ENCODE measurements at places on chromosomes 2 and 18.
A peak's percentile ranks its signal among the peaks of the same experiment; 100 is the strongest.

DNA sequence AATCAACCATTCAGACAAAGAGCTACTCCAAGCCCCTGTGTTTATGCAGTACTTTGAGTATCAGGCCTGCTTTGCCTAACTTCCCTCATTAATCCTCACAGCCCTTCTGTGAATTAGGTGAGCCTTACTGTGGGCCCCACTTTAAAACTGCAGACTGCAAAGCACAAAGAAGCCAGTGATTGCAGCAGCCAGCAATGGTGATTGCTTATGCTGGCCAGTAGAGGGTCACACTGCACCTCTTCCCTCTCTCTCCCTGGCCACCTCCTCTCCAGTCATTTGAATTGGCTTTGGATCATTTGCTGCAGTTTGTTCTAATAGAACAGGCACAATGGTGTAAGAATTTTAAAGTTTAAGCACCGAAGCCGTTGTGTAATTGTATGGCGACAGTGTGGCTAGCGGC is 229.9 kb downstream of the AGPS start:
- DNase-seq: no peak

DNA sequence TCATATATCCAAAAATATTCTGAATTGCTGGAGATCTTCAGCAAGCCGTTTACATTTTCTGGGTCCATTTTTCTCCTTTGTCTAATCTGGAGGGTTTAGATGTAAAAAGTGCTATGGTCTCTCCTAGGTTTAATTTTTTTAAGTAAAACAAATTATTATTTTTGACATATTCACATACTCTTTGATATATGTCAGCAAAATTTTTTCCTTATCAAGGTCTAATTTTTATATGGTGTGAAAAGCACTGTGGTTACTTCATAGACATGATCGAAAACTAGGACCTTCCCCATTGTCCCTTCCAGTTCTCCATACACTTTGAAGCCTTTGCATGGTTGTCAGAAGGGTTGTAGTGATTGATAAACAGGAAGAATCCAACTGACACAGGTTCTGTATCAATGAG is 168.2 kb downstream of the PLCL1 start:
- DNase-seq: no peak

DNA sequence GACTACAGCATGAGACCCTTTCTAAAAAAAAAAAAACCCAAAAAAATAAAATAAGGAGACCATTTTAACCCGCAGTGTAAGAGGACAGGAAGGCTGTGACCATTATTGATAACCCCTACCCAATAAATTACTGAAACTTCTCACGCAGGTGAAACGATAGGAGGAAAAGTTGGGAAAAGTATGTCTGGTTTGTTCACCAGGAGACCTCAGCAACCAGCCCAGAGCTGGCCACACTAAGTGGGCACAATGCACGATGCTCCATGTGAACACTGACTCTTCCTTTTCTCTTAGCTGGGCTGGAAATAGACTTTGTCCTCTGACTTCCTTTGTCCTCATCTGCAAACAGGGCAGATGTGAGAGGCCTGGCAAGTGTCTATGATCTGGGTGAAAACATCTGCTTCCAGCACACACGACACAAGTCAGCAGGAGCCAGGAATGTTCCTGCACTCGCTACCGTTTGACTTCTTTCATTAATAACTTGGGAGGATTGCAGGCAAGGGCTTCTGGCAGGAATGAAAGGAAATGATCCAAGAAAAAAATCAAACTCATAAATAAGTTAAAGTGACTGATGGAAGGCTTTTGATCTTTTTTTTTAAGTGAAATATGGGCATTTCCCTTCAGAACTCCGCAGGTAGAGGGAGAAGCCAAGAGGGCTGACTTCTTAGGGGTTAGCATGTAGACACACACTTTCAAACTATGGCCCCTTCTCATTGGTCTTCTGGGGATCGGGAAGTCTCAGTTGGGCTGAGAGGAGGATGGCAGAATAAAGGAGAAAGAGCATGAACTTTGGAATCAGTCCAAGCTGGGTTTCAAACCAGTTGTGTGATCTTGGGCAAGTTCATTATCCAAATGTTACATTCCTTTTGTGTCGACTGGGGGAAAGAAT is 137.4 kb upstream of the MYCN start:
- DNase-seq: no peak

DNA sequence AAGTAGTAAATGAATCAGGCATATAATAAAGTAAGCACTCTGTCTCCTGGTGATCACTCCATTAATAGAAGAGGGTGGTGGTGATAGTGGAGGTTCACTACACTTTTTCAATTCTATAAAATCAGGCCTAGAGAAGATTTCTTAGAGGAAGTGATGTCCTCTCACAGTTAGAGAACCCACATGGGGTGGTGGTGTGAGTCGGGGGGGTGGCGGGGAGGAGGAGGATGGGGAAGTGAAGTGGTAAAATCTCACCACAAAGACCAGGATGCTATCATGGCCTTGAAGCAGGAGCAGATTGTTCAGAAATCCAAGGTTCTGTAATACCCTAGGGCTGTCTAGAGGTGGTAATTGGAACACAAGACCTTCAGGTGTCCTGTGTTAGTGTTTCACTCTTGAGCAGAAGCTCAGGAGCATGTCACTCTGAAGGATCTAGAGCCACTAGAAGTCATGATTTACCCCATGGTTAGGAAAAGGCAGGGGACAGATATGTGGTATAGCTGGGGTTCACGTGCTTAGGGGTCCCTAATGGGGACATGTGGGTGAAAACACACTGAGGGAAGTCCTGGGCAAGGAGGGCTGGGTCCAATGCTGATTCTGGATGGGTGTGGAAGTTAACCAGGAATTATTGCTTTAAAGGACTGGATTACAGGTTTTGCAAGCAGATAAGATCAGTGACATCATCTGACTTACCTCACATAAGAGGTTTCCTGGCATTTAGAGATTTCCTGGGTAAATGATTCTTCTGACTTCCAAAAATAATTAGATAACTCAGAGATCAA is 31.0 kb downstream of the RNF125 start:
- DNase-seq: no peak

DNA sequence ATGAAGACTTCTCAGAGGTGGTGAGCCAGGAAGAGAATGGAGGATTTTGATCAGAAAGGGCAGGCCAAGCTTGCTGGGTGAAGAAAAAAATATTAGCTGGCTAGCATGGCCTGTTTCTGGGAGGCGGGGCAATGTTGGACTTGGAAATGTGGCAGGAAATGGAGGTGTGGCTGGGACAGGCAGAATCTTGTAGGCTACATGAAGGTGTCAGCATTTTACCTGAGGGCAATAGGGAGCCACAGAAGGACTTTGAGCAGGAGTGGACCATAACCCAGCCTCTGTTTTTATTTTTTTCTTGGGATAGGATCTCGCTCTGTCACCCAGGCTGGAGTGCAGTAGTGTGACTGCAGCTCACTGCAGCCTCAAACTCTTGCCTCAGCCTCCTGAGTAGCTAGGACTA is 31.7 kb downstream of the EMX1 start:
- DNase-seq: no peak

DNA sequence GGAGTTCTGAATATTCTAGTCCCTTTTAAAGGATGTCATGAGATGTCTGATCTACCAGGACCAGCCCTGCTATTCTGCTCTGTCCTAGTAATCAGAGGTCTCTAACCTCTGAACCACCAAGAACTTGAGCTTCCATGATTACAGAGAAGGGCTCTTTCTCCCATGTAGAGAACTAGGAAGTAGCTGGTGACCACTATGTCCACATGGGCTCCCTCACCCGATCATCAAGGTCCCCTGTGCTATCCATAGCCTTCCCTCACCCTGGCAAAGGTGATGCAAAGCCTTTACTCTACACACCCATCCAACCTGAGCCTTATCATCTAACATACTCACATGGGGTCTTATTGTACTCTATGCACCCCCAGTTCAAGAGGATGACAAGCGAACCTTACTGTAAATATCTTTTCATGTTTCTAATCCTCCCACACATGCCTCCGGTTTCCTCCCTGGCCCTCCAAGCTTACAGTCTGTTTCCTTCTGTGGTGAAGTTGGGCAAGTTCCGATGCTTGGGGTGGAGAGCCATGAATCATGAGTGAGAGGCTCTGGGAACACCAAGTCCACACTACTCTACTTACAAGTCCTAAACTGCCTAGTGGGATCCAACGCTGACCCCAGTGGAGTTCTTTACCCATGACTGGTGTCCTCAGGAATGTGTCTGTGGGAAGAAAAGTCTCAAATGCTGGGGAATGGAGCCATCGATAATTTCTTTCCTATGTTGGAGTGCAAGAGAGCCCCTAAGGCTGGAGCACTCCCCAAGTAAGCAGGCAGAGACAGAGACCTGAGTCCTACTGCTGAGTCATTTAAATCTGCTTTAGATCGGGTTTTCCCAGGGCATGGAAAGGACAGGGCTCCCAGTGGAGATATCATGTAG is 73.3 kb upstream of the KLF7 start:
- peak; percentile 66 for DNase-seq

GRCh38 chr2:65528241-65528574 is 95.8 kb upstream of the SPRED2 start:
- no peak for DNase-seq

DNA sequence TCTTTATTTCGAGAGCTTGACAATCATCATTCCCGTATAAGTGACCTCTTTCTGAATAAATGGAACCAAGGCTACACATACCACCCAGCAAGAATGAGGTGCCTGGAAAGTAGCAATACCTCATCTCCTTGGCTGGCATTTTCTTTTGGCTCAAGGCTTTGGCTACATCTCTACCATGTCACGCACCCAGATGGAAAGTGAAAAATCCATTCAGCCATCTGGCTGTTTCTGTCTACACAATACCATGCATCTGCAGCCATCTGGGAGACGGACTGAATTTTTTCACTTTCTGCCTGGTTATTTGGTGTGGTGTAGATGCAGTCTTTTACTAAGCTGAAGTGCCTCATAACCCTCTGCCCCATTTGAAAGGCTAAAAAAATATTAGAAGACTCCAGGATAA is 566.9 kb downstream of the BCL11A start:
- no peak for DNase-seq

DNA sequence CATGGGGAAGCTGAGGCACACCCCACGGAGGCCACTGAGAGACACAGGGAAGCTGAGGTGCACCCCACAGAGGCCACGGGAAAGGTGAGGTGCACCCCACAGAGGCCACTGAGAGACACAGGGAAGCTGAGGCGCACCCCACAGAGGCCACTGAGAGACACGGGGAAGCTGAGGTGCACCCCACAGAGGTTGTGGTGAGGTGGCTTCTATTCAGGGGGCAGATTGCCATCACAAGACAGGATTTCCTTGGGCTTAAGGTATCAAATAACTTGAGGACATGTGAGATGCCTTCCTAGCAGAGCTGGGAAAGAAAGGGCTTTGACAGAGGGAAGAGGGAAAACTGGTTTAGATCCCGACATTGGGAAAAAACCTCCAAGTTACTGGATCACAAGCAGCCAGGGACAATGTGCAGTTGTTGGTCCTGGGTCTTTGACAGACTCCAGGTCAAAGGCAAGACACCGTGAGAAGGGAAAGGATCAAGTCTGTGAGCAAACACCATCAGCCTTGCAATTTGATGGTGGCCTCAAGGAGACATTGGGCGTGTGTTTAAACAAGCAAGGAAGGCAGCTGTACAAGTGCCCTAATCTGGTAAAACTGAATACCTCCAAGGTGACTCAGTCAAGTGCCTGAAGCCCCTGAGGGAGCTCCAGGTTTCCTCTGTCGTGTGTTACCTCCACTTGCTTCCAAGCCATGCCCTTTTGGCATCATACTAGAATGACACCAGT is 133.2 kb upstream of the EPAS1 start:
- DNase-seq: no peak

GRCh38 chr2:147713349-147713748 is 131.5 kb upstream of the ACVR2A start:
- no peak for DNase-seq

GRCh38 chr18:22165049-22165602 is 4.3 kb upstream of the GATA6 start:
- no peak for DNase-seq

DNA sequence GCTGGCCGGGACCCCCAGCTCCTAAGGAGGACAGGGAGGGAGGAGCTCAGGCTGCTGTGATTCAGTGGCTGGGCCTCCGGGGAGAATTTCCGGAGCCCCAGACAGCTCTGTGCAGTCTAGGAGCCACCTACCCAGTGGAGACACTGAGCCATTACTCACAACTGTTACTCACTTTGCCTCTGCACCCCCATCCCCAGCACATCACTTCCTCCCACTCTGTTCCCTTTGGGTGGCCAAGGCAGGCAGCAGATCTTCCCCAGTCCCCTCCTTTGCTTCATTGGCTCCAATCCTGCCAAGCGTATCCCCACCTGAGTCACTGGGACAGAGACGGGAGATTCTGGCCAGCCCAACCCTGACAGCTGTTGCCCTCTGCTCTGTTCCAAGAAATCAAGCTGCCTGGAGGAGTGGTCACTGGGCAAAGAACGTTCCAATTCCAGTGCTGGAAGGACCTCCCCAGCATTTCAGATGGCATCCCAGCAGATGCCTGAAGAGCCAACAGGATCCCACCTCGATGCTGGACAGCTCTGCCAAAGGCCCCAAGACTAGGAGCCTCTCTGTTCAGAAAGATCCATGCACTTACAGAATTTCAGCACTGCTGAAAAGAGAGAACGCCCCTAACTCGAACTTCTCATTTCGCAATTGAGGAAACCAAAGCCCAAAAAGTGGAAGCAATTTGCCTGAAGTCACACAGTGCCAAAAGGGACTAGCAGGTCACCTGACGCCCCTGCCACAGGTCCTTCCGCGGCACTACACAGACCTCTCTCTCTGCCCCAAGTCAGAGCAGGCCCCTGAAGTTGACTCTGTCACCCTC is 68.3 kb downstream of the TNS1 start:
- DNase-seq: peak; percentile 49

DNA sequence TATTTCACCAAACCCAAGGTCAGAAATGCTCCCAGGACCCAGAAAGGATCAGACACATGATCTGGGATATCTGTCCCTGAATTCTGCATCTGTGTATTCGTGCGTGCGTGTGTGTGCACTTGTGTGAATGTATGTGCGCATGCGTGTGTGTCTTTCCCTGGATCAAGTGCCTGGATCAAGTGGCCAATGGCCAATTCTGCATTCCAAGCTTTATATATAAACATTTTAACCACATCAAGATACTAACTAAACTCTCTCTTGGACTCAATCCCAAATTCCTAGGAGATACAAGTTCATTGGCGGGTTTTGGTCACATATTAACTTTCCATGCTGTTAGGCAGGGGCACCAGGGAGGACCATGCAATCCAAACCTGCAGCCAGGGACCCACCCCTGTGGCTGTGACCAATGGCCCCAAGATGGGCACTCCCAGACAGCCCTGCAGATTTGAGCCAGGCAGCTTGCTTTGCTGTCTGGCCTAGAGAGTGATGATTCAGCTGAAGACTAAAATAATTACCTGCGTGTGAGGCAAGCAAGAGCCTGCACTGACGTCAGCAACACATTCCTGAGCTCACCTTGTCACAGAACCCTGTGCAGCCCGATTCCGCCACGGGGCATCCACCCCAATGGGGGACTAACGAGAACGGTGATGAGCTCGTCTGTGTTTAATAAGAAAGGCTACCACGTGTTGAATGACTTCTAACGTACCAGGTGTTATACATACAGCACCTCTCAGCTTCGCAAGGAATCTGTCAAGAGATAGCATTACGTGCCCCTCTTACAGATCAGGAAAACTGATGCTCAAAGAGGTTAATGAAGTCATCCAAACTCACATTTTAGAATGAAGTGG is 45.3 kb upstream of the ROCK2 start:
- no peak for DNase-seq

GRCh38 chr2:159148901-159149300 is 137.6 kb downstream of the WDSUB1 start:
- no peak for DNase-seq
